CD4-positive, alpha-beta T cell treated with Interferon gamma for 1 hour (primary cell): ENCODE measurements at places on chromosomes 3 and 15.

GRCh38 chr3:178849199-178849910, 222.3 kb downstream of the ZMAT3 start:
- DNase-seq = no peak

GRCh38 chr3:106299300-106300098, 430.7 kb upstream of the CBLB start:
- DNase-seq = no peak

DNA sequence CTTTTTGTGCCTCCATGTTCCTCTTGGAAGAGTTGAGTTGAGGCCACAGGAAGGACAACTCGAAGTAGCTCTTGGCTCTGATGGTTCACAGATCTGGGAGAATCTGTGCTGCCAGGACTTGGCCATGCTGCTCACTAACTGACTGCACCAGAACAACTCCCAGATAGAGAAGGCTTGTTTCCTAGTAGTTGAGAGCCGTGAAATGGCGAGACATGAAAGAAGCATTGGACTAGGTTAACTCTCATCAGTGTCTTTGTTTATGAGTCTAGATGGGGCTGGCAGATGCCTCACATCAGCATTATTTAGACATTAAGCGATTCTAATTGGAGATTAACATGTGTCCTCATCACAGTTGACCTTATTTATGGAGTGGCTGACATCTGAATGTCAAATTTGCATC, 92.9 kb upstream of the AGBL1 start:
- DNase-seq = no peak

DNA sequence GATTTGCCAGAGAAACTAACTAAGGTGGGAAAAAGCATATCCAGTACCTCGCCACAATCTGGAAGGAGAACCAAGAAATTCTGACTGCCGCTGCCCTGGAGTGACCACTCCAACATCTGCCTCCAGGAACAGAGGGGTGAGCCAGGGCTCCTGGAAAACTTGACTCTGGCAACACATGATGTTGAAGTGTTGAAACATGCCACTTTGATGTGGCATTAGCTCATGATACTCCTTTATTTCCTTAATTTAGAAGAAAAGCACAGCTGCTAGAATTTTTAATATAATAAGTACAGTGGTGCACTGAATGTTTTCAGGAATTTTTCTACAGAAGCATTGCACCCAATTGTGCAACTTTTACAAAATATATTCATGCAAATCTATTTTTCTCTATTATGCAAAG, 109.9 kb upstream of the BCL6 start:
- DNase-seq = no peak

GRCh38 chr15:87362531-87362930, 894.0 kb downstream of the NTRK3 start:
- DNase-seq = no peak

- no peak for DNase-seq
Observed at GRCh38 chr15:60906146-60906674, 322.9 kb downstream of the RORA start.

GRCh38 chr3:115704661-115705338, 81.5 kb downstream of the GAP43 start:
- DNase-seq = no peak

DNA sequence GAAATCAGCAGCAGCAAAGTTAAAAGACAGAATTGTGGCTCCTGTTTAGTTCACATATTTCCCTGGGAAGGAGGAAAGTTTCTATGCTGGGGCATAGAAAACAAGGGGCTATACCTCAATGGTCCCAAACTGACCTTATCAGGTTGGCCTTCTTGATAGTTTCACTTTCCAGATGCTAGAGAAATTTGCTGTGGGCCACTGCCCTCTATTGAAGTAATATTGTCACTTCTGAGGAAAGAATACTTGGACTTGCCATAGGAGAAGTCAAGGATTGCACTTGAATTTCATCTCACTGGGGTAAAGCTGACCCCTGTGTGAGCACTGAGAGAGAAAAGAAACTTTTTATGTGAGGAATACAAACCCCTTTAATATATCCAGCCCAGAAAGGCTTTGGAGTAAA, 49.3 kb upstream of the XCR1 start:
- DNase-seq = no peak

DNA sequence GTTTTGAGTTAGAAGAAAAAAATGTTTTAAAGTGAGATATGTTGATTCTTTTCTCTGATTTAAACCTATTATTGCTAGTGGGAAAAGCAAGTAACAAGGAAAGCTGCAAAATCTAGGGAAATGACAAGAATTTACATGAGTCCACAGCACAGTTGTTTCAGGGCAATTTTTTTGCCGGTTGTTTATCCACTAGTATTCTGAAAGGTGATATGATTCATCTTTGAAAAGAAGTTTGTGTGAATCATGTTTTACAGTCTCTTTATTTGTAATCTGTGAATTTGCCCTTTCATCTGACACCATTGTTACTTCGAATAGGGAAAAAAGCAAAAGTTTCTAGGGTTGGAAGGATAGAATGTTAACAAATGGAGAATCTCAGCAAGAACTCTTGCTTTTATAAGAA, 894.7 kb downstream of the OTOL1 start:
- no peak for DNase-seq

DNA sequence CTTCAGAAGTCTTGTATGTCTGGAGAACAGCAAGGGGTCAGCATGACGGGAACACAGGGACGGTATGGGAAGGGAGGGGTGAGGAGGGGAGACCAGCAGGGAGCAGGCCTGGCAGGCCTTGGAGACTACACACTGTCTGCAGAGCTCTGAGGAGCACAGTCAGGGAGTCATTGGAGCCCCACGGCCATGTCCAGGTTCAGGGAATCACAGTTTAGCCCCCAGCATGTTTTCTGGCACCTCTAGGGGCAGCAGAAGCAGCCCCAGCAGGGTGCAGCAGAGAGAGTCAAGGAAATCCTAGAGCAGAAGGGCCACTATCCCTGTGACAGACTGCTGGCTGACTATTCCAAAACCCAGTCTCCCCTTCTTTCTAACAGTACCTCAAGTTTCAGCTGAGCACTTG, 3.2 kb downstream of the LAMP3 start:
- no peak for DNase-seq

DNA sequence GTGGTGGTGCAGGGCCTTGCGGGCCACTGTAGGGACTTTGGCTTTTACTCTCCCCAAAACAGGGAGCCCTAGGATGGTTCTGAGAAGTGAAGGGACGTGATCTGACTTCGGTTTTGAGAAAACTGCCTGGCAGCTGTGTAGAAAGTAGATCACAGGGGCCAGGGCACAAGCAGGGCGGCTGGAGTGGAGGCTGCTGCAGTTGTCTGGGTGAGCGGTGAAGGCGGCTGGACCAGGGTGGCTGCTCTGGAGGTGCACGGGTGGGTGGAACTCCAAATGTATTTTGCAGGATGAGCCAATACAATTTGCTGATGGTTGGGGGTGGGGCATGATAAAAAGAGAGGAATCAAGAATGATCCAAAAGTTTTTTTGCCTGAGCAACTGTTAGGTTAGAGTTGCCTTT, 29.8 kb upstream of the TRH start:
- no peak for DNase-seq

- no peak for DNase-seq
Observed at GRCh38 chr3:39592311-39593050, 125.0 kb downstream of the MOBP start.

DNA sequence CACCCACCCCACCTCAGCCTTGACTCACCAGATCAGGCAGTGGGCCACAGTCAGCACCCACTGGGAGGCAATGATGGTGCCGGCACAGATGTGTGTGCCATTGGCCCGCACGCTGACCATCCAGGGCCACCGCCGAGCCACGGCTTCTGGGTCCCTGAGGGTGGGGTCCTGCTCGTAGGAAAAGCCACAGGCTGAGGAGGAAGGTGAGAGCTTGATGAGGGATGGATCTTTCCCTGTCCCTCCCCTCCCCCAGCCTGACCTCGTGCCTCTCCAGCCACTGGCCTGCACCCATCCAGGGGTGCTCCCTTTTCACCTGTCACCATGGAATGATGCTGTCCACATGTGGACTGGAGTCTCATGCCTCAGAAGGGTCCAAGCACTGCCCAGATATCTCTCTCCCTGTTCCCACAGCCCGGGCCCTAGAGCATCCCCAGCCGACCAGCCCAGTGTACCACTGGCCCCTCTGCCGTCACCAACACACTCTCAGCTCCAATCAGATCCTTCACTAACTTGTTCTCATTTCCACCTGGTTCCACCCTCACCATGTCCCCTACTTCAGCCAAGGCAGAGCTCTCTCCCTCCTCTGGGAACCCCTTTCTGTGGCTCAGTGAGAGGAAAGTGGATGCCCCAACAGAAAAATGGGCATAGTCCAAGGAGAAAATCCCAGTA, 2.0 kb downstream of the PRSS50 start:
- DNase-seq = no peak
